ENCODE measurements at places on chromosomes 12 and 14.

GRCh38 chr12:66755727-66756395 lies 77.0 kb upstream of the GRIP1 start:
- DNase-seq: no peak

DNA sequence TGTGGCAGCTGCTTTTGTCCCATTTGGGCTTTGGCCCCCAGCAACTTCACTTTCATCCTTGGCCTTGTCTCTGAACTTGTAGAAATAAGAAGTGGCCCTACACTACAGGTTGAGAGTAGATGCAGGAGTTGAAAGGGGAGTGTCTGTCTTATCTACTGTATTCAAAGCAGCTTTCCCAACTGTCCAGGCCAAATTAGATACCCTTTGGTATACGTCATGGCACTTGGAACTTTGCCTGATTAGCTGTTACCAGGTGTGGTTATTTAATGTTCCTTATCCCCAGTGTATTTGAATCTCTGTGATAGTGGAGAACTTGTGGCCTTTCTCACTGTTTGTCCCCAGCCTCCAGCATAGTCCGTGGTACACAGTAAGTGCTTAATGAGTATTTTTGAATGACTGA lies 33.5 kb downstream of the SUDS3 start:
- no peak for DNase-seq

GRCh38 chr12:2507814-2508213 lies 287.0 kb upstream of the FKBP4 start:
- DNase-seq: no peak

GRCh38 chr12:68056300-68056699 lies 67.1 kb downstream of the IFNG-AS1 start:
- DNase-seq: no peak

DNA sequence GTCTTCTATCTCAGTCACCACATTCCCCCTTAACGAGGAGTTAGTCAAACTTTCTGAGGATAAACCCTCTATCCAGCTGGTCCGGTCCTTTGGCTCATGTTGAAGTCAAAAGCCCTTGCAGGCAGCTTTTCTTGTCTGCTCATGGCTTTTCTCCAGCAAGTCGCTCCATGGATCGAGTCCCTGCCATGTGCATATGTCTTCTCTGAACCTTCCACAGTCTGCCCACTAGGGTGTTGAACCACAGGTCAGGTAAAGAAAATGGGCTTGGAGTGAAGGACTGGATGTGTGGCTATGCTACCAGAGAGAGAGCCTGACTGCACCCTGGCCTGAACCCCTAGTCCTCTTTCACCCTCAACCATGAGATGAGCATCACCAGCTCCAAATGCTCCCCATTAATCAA lies 22.8 kb downstream of the C14orf132 start:
- DNase-seq: no peak

- no peak for DNase-seq
These were observed 75.9 kb downstream of the LIN7A start for GRCh38 chr12:80861641-80862378.

DNA sequence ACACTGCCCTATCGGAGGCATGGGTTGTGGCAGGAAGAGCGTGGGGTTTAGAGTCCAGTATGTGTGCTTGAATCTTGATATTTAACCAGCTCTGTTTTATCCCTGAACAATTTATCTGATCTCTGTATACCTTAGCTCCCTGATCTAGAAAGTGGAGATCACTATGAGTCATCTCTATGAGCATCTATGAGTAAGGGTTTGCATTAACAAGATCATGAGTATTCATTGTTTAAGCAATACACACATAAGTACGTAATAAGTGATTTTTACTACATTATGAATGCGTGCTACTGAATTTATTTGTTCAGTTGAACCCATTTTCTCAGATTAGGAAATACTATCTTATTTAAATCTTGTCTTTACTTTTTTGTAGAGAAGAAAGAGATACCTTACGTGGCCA lies 49.4 kb downstream of the GPATCH2L start:
- no peak for DNase-seq

DNA sequence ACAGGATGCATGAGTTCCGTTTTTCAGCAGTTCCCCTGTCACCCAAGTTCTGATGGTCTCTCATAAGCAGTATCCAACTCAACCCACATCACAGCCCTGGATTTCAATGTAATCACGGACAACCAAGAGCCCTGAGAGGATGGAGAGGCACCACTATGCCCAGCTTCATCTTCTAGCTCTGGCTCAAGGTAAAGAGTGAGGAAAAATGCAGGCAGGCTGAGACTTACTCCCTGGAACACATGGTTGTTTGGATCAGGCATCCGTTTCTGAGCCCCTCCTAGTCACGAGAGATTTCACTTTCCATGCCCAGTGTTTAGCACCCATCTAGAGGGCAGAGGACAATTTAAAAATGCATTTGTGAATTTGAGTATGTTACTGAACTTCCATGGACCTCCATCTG lies 45.0 kb downstream of the ANO2 start:
- DNase-seq: no peak

DNA sequence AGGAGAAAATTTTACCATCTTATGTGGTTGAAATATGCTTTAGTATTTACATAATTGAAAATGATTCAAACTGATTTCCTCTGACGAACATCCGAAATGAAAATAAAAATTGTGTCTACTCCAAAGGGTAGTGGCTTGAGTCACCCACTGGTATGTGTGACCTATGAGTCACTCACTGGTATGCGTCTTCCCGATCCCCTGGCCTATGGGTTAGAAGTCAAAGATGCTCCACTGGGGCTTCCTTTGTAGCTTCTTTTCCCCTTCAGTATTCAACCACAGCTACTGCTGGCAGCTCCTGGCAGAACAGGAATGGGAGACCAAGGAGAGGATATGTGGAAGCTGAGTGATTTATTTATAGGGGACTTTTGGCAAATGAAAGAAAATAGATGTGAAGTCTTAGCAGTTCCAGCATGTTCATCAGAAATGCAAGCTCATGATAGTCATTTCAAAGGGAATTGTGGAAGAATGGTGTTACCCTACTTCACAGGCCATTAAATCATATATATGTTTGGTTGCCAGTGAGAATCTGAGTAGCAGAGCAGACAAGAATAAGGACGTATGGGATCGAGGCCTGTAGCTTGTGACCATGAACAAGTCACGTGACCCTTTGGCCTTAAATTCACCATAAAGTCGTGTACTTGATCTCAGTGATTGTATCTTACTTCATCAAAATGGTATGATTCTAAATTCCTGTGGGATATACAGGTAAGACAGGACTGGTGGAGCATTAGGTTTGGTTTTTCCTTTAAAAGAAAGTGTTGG lies 108.3 kb downstream of the CRADD start:
- peak; percentile 41 for DNase-seq

GRCh38 chr12:126163984-126164383 lies 1098.7 kb downstream of the AACS start:
- DNase-seq: no peak

GRCh38 chr14:52650774-52651173 lies 44.6 kb downstream of the ERO1A start:
- DNase-seq: no peak

- no peak for DNase-seq
These were observed 9.0 kb upstream of the FKBP11 start for GRCh38 chr12:48934312-48934706.

- DNase-seq: no peak
These were observed 33.9 kb downstream of the SLC35F4 start for GRCh38 chr14:57831981-57832380.

DNA sequence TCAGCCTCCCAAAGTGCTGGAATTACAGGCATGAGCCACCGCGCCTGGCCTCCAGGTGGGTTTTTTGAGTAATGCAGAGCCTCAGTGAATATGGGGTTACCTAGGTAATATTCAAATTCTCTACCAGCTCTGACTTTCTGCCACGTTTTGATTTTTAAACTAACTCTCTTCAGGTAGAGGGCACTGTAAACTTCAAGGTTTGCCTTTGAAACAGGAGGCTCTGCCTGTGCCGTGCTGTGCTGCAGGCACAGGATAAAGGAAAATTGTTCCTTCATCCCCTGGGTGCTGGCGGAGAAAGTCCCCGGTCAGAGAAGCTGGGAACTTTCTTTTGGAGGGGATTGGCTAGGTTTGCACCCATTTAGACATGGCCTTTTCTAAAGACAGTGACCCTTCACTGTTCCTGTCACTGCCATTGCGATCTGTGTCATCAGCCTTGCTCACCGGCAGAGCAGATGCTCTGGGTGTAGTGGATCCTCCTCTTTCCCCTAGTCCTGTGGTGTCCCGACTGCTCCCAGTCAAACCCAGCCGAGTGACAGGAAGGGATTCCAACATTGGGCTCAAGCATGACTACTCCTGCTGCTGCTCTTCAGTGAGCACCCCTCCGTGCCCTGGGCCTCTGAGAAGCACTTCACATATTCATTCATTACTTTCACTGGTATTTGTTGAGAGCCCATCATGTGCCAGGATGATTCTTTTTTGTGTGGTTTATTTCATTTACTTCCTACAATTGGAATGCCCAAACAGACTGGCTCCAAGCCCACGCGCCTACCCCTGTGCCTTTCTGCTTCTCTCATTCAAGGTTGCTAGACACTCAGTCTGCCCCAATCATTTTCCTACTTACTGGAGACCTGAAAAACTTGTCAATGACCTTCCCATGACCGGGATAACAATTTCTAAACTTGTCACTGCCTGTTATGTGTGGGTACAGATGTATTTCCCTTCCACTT lies 103.6 kb downstream of the TMEM30B start:
- DNase-seq: peak; percentile 30

DNA sequence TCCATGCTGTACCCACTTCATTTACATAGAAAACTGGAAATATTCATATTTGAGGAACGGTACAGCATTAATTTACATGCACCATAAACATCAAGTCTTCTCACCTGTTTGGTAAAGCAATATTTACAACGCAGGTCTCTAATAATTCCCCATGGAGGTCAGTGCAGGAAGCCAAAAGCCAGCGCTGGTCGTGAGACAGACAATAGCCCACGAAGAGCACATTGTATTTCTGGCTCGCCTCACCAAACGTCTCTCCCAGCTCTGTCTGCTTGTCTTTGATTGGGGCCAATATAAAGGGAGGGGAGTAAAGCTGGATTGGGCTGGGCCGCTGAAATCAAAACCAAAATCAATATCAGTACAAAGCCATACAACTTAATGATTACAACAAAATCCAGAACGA lies 302.1 kb downstream of the MED13L start:
- DNase-seq: no peak

DNA sequence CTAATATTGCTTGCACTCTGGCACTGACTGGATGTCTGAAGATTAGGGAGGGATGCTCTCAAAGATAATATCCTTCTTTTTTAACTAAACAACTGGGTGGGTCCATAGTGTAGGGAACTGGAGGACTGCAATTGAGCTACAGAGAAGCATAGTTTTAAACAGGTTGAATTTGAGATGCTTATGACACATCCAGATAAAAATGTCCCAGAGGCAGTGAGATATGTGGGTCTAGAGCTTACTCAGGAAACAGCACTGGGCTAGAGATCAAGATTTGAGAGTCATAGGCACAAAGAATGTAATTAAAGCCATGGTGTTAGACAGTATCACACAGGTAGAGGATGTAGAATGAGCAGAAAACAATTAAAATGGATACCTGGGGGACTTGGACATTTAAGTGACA lies 198.4 kb downstream of the NELL2 start:
- DNase-seq: no peak

DNA sequence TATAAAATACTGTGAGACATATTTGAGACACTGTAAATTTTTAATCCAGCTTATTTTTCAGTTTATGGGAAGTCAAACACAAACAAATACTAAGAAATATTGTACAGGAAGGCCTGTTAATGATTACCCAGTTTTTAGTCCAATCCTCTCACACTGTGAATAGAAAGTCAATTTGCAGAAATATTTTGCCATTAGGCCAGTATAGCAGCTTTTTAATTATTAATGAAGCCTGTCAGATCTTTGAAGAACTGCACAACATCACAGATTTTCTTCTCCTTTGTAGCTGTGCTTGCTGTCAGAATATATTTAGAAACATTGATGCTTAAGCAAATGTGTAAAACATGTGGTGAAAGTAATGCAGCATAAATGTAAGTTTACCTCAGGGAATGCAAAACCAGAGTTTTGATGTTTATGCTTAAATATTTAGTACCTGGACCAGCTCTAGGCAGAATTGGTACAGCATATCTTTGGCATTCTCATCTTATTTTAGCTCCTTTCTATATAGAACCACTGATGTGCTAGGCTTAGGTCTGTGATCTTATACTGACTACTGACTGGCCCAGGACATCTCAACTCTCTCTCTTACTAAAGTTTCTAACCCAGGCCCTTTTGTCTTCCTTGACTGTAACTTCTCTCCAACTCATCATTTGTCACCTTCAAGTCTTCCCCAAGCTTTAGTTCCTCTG lies 230.8 kb upstream of the NAV3 start:
- DNase-seq: no peak

GRCh38 chr14:102684298-102684663 lies 91.8 kb downstream of the RCOR1 start:
- no peak for DNase-seq

DNA sequence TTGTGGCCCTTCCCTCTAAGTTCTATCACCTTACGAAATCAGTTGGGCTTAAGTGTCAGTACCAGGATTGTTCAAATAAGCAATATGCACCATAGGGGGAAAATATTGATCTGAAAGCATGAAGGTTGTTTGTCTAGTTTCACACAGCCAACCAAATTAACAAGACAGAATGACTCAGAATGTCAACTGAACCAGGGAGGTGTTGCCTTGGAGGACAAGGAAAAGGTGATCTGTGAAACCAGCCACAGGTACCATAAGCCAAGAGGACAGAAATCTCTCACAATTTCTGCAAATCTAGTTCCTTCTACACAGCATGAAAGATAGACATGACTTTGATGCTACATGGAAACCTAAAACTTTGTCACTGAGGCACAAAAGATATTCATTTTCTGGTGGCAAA lies 297.9 kb downstream of the BCL11B start:
- DNase-seq: no peak

DNA sequence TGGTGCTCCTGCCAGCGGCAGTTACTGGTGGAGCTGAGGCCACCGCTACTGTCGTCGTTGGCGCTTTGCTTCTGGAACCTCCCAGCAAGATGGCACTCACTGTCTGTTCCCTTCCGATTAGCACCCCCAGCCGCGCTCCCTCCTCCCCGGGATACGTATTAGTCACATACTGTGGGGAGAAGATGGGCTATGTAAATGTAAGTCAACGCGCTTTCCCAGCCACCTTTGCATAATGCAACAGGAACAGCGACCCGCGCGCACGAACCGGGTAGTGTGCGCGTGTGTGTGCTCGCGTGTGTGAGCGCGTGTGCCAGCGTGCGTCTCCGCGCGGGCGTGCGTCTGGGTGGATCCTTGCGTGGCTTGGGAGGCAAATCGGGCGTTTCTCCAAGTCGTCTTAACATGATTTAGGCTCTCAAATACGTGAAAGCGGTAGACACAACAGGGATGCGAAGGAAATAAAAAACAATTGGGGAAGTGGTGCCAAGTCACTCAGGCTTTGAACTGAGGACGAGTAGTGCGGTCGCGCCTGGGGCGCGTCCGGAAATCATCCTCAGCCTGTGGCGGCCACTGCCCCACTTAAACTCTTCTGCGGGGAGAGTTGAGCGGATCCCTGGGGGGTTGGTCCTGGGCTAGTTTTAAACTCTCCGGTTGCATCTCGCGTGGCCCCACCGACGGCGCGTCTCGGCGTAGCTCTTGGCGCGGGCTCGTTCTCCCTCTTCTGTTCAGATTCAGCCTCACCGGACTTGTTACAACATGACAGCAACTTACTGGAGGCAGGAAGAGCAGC lies 1.8 kb downstream of the FLRT2 start:
- no peak for DNase-seq
